ENCODE measurements at places on chromosomes 3 and 15.

DNA sequence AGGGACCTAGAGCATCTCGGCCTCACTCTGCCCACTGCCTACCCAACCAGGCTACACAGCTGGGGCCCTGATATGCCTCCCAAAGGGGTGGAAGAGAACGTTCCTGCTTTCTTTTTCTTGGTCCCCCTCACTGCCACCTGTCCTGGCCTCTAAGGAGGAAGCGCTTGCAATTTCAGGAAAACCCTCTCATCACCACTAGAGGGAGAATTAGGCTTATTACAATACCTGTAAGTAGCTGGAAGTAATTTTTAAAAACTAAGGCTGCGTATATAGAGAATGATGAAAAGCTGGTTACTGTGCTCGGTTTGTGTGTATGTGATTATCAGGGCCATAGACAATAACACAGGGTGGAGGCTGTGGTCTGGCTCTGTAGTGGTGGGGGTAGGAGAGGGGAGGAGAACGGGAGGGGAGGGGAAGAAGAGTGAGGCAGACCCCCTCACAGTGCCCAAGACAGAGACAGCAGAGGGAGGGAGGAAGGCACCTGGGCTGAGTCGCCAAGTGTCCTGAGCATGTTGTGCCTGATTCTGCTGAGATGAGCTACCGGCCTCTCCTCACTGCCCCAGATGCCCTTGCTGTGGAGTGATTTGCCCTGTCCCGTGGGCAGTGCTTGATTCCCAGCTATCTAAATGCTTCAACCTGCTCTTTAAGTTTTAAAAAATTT, 3.3 kb downstream of the GABRG3 start:
- no peak for DNase-seq

GRCh38 chr15:92954578-92954977, 54.5 kb downstream of the CHD2 start:
- no peak for DNase-seq

GRCh38 chr3:142925140-142925539, 36.3 kb upstream of the PCOLCE2 start:
- DNase-seq: no peak

DNA sequence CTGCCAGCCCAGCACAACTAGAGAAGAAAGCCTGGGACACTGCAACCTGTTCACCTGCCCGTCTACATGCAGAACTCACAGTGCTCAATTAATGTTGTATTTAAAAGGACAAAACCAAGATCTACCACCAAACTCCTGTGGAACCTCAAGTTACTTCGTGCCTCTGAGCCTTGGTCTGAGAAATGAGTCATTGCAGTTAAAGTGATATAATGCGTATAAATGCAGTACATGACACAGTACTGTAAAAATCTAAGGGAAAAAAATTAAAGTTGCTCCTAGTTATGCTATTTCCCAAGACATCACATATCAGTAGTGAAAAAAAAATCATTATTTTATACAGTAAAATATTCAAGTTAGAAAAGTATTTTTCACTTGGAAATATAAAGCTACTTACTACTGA, 138.9 kb downstream of the ZIC4 start:
- DNase-seq: no peak

GRCh38 chr3:191412759-191413158, 48.2 kb upstream of the PYDC2 start:
- no peak for DNase-seq

DNA sequence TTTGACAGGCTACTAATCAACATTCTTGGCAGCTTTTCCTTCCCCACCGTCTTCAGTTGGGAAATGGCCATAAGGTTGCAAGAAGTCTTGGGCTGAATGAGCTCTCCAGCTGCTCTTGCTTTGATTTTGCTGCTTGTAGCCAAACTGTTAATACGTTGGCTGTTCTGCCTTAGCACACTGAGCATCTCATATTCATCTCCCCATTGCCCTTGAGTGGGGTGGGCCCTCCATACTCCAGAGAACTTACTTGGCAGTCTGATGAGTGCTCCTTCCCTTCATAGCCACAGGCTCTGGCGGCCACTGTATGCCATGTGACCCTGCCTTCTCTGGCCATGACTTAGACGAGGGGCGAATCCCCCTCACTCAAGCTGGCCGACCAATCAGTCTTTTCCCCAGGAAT, 25.8 kb upstream of the PAQR5 start:
- no peak for DNase-seq

DNA sequence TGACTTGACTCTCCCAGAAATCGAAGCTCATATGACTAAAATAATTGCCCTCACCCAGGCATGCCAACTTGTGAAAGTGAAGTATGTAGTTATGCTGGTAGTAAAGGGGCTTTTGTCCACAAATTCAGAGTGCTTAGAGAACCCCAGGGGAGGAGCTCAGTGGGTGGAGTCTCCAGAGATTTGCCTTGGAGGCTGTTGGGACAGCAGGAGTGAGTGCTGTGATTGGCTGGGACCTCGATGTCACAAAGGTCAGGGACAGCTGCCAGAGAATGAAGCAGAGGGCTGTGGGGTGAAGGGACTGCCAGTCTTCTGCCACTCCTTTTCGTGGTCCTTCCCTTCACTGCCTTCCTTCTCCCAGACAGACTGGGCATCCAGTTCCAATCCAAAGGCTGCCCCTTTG, 49.8 kb downstream of the ZNF445 start:
- DNase-seq: no peak

DNA sequence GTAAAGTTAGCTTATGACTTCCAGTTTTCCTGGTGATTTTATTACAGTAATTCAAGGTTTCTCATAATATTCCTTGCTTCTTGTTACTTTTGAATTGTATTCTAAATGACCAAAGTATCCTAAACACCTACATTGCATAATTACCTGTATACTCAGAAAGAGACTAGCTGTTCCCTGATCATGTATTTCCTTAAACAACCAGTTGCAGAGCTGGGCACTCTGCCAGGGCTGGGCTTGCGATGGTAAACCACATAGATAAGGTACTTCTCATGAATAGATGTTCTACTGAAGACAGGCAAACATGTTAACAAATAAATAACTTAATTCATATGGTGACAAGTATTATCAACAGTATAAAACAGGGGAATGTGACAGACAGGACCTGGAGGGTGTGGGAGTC, 142.3 kb upstream of the WNT5A start:
- no peak for DNase-seq

Measured in T-helper 2 cell (primary cell).